HT-29 (cell line): ENCODE measurements at places on chromosomes 4 and X. TPM values are rescaled to one million over a fixed set of nuclear protein-coding genes. Genes with fewer than 3 reads are reported as not detected.

DNA sequence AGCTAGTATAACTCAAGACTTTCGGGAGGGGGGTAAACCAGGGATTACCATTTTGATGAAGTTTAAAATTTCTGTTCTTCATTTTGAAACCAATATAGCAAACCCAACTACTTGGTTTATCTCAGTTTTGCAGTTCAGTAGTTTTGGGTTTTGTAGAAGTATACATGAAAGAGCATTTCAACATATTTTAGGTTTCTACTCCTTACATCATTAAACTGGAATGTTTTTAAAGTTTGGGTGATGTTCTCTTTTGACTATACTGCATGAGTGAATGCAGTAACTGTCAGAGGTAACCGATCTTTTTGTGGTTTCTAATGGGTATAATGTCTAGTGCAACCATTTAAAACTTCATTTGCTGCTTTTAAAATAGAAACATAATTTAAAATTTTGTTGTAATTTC, 248.3 kb upstream of the MAD2L1 start:
- DNase-seq, result no peak

GRCh38 chrX:125378205-125378604, 58.5 kb downstream of the TEX13C start:
- peak; percentile 23 for DNase-seq

DNA sequence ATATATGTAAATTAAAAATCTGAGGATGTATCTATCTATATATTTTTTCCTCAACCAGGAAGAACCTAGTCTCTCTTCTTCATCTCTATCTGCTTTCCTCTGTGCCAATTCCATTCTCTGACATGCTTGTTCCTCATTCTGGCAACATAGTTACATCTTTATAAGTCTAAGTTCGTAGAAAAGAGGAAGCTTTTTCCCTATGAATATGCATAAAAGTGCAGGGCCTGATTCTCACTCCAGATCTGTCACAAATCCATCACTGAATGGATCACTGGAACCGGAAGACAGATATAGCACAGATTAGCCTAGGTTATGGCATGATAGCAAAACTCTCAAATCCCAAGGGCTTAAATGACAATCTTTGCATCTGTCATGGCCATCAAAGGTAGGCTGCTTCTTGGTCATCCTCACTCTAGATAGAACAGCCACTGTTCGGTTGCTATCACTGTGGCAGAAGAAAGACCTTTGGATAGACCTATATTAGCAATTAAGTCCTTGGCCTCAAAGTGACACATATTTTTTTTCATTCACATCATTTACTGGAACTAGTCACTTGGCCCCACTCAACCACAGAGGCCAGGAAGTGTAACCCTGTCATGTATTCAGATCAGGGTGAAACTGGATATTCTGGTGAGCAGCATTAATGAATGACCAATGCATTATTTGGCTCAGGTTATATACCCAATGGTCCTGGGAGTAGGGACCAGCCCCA, 22.2 kb downstream of the DTHD1 start:
- no peak for DNase-seq

- DNase-seq, result no peak
Measured at GRCh38 chr4:176794151-176794550, 1.4 kb upstream of the VEGFC start.

- DNase-seq, result no peak
Measured at GRCh38 chr4:55973650-55974049, 24.9 kb downstream of the CEP135 start.

DNA sequence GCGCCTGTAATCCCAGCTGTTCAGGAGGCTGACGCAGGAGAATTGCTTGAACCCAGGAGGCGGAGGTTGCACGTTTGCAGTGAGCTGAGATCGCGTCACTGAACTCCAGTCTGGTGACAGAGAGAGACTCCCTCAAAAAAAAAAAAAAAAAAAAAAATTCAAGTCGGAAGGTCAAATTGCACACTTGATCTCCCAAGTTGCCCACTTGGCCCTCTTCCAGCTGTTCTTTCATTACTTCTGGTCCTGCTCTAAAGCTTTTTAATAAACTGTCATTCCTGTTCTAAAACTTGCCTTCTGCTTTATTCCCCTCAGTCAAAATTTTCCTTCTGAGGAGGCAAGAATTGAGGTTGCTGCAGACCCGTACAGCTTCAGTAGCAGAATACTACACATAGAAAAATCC, 2358.0 kb downstream of the ARAP2 start:
- DNase-seq, result no peak

- no peak for DNase-seq
Measured at GRCh38 chr4:7813674-7814073, 126.0 kb downstream of the AFAP1 start.

DNA sequence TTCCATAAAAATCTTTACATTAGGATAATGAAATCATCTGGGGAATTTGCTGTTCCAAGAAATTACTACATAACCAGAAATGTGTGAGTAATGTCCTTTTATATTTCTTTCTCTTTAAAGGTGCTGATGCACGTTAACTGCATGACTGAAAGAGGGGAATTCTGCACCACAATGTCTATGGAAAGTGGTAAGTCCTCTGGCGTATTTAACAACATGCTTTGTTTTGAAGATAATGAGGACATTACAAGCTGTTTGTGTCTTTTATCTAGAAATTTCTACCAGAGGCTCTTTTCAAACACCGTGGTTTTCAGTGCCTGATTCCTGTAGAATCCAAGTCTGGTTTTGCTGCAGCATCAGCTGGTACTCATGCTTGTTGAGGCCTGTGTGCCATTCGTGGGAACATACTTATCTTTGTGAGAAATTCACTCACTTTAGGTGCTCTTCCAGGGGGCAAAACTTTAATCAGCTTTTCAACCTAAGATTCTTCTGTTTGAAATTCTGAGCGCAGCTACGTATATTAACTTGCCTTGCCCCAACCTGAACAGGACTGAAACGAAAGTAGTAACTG, 257.2 kb downstream of the PDHA2 start:
- no peak for DNase-seq

GRCh38 chr4:56078866-56079265, 130.1 kb downstream of the CEP135 start:
- DNase-seq, result no peak

DNA sequence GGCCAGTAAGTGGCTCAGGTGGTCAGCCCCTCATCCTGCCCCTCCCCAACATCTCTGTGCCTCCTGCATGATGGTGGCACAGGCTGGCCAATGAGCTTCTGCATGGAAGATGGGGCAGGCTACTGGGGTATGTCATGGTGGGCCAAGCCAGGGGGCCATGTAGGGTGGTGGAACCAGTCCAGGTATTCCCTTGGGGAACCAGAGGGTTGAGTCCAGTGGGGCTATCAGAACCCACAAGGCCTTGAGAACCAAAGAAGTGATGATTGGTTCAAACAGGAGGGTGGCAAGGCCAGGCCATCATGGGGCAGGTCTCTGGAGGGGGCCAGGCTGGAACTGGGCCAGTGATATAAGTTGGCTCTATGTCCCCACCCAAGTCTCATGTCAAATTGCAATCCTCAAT, 18.8 kb upstream of the PPP2R2C start:
- no peak for DNase-seq

DNA sequence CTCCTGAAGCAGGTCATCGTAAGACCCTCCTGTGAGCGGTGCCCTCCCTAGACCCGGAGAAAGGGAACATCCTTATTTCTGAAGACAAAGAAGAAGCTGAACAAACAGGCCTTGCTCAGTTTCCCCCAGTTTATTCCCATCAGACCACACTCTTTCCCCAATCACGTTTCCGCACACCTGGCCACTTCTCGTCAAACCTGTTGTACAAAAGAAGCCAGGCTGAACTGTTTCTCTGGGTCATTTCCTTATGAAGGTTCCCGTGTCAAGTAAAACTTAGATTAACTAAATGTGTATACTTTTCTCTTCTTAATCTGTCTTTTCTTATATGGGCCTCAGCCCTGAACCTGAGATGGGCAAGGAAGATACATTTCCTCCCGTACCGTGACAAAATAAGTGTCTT, 111.6 kb upstream of the ENPP6 start:
- DNase-seq, result no peak

DNA sequence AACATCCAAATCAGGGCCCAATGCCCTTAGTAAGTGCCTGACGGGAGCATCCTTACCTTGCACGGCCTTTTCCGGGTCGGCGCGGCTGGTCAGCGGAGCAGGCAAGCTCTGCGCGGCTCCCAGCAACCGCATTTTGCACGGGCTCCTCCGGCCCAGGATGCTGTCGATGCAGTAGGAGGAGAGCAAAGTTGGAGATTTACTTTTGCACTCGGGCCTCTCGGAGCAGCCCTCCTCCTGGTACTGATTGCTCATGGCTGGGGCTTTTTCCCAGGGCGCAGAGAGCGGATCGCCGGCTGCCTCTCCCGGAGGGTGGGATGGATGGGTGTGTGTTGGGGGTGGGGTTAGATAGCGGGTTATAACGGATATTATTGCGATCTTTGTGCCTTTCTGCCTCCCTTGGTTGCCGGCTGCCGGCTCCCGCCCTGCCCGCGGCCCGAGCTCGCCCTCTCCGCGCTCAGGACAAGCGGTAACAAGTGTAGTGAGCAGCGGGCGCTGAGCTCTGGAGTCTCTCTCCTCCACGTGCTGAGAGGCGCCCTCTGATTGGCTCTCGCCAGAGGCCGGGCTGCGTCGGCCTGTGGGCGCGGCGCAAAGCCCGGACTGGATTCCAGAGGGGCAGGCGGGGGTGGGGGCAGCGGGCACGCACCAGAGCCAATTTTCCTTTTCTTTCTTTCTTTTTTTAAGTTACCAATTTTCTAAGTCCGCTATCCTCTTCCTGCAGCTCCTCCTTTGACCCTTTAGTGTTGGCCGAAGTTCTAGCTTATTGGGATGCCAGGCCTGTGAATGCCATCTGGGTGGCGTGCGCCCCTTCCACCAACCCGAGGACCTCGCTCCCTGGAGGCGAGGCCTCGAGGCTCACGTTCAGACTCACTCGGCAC, at the start of gene ARX:
ARX (minus strand) TSS at position 480 of the 875 bp plus-strand sequence; CDS start at position 252, 228 bp downstream.
- DNase-seq, result no peak

The EVC2 gene
- not detected in 2 replicates for total RNA-seq

The CFAP99 gene
- not detected in 2 replicates for total RNA-seq

The BEND2 gene
- total RNA-seq, result not detected in 2 replicates

The EFHC2 gene
- 0.21 TPM in 1 of 2 replicates, not detected in the other for total RNA-seq

The NXF3 gene
- total RNA-seq, result not detected in 2 replicates

The EGFL6 gene
- not detected in 2 replicates for total RNA-seq

The PAK3 gene
- not detected in 2 replicates for total RNA-seq

The TEX13B gene
- total RNA-seq, result not detected in 2 replicates

The SLC6A14 gene
- total RNA-seq, result 0.10 and 0.13 TPM in 2 replicates

The PCYT1B gene
- not detected in 2 replicates for total RNA-seq
